Activated T-helper 1 cell treated with anti-CD3 and anti-CD28 coated beads, Interleukin-2, amount 50 U/mL, for 16 hours (primary cell): ENCODE measurements at places on chromosomes 12 and 14.

DNA sequence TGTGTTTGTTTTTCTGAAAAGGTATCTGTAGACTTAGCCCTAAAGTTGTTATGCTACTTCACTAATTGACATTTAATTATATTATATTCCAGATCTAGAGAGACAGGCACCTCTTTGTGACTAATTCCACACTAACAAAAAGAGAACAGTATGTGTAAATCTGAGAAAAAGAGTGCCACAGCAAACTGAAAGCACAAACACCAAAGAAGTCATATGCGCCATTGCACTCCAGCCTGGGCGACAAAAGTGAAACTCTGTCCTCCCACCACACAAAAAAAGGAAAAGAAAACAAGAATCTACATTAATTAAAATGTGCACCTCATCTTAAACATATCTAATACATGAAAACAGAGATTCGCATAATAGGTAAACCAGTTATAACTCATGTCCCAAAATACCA, 4.4 kb upstream of the CSRNP2 start:
- no peak for DNase-seq

- DNase-seq = no peak
Observed at GRCh38 chr12:32270818-32271710, 128.3 kb upstream of the FGD4 start.

DNA sequence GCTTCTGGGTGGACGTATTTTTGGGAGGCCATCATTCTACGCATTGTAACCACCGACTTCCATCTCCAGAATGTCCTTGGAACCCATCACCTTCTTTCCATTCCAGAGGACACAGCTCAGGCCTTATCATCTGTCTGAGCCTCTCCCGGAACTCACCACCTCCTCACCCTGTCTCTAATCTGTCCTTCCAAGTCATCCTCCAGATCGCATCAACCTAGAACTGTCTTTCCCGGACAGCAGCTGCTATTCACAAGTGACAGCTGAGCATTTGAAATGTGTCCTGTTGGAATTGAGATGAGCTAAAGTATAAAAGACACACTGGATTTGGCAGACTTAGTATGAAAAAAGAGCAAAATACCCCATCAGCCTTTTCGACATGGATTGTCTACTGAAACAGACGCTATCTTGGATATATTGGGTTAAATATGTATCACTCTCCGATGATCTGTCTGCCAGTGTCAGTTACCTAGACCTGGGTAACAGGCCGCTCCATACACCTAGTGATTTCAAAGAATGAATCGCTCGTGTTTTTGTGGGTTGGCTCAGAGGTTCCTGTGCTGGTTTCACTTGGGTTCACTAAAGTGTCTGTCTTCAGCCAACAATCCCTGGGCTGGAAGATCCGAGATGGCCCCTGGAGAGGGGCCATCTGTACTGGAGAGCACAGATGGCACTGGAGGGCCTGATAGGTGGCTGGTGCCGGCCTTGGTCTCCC, 104.4 kb upstream of the RFLNA start:
- DNase-seq = no peak

DNA sequence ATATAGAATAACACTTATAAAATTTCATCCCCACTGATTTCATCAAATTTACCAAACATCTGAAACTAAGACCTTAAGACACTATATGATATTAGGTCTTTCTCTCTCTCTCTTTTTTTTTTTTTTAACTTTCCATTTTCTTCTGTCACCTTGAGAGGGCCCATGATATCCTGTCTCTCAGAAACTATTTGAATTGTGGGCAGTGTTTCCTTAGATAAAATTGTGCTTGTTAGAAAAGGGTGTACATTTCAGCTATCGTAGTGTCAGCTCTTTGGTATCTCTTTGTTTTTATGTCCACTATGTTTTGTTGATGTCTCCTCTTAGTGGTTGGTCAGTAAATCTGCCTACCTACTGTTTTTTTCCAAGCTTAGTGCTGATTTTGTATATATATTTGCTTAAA, 23.8 kb downstream of the DNM1L start:
- DNase-seq = no peak

DNA sequence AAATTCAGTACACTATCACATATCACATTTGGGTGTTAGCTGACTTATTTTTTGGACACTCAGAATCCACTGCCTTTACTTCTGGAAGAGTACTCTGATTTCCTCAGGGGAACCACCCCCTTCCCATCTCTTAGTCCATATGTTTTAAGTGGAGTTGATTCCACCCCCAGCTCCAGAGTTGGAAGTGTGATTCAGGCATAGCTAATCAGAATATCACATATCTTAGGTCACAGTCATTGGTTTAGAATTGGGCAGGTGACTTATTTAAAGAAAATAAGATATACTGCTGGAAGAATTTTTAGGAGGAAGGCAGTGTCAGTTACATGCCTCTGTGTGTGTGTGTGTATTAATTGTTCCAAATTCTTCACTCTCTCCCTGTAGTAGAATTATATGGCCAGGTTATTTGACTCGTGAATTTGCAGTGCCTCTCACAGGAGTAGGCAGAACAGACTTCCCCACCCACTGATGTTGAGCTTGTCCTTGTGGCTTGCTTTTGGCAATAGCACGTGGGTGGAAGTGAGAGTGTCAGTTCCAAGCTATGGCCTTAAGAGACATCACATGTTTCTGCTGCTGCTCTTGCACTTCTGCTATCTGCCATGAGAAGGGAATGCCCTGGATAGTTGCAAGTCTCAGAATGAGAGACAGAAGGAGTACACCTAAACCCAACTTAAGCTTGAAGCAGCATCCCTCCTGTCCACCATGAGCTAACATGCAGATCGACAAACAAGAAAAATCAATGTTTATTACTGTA, 6.4 kb upstream of the GAS2L3 start:
- no peak for DNase-seq

- DNase-seq = no peak
Observed at GRCh38 chr12:55017416-55017925, 2.3 kb upstream of the NEUROD4 start.

DNA sequence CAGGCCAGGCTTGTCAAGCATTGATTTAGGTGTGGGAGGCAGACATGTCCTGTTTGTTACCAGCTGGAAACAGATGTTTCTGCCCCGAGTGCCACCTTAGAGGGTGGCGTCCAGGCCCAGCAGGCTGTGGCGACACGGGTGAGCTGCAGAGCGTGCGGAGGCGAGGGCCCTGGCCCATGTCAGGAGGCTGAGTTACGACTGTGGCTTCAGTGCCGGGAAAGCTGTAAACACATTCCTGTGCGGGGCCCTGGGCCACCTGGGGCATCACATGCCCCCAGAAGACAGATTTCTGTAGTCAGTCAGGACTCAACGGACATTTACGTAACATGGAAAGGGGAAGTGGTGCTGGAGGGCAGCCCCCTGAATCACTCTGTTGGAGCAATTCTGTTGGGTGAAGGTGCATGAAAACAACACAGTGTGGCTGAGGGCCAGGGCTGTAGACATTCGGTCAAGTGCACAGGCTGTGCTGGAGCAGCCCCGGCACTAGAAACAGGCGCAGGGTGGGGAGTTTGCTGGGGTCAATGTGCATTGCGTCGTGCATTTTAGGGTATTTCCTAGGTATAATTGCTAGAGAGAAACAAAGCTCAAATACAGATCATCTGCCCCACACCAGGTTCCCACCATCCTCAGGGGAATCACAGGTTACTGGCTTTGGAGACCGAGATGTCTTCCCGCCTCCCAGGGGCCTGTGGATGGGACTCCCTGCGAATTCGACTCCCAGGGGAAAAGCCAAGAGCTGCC, 291.8 kb downstream of the TMEM121 start:
- DNase-seq = no peak

DNA sequence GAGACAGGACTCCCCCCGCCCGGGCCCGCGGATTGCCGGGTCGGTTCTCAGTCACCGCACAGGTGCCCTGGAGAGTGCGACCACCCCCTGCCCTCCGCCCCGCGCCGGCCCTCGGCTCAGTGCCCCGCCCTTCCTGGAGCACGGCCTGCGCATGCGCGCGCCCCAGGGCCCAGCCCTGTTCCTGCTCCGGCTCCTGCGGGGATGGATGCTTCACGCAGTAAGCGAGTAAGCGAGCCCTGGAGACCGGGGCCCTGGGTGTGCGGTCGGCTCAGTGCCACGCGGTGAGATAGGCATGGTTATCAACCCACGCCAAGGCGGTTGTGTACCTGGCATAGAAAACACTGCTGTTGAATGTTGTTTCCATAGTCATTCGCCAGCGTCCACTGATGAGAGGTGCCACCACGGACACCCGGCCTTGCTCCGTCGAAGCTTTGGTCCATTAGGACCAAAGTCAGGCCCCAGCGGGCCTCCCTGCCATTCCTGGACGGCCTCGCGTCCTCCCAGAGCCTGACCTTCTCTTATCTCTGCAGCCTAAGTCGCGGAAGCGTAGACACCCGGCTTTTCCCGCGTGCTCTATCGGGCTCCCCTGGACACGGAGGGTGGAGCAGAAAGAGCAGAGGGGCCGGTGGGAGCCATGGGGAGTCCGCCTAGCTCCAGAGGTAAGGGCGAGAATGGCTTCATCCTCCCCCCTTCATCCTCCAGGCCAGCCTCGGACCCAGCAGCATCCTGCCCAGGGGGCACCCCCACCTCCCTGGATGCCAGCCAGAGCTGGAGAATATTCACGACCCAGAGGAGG, 90.6 kb downstream of the PAPOLA start:
- DNase-seq = peak; percentile 40

GRCh38 chr12:55707841-55708694, at the start of gene ITGA7:
Gene ITGA7 (minus strand): TSS chr12:55707904. CDS start chr12:55707682, 222 bp downstream.
- peak; percentile 47 for DNase-seq

DNA sequence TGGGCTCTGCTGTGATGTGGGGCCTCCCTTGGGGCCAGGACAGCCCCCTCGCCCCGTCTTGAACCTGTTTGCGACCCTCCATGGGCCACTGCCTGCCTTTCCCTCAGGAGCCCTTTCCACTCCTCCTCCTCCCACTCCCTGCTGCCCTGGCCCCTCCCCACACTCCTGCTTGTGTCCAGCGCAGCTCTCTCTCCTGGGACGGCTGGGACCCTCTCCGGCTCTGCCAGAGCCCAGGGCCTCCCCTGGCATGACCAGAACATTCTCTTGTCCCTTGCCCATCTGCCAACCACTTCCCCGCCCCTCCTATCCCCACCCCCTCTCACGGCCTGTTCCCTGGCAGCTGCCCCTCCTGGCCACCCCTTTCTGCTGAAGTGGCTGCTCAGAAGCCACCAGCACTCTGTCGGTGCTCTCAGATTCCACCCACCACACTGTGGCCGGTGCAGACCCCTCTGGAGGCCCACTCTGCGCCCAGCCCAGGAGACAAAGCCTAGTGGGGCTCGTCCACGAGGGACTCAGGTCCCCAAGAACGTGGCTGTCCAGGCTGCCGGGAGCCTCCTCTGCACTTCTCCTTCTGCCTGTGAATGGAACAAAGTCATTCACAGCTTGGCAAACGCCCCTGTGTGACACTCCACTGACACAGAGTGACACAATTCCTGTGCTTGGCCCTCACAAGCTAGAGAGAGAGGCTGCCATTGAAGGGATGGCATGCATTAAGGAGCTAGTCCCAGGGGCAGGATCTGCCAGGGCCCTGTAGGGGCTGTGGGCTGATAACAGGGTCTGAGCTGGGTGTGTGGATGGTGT, 1.4 kb downstream of the ASPG start:
- DNase-seq = no peak

- no peak for DNase-seq
Observed at GRCh38 chr12:117018276-117018675, 80.9 kb downstream of the TESC start.

- DNase-seq = no peak
Observed at GRCh38 chr12:67501362-67501761, 147.2 kb upstream of the DYRK2 start.

DNA sequence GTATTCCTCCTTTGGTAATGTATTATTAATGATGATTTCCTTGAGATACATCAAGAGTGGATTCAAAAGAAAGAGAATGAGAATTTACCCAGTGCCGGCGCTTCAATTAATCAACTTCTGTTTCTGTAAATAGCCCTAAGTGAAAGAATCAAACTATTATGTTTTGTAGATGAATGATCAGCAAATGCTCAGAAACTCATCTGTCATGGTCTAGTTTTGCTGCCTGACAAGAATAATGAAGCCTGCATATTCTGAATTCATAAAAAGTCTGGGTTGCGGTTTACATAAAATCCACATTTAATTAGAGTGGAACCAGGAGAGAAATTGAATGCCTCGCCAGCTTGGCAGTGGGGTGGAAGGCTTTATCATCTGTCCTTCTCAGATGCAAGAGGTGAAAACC, 325.3 kb downstream of the GALC start:
- DNase-seq = no peak

DNA sequence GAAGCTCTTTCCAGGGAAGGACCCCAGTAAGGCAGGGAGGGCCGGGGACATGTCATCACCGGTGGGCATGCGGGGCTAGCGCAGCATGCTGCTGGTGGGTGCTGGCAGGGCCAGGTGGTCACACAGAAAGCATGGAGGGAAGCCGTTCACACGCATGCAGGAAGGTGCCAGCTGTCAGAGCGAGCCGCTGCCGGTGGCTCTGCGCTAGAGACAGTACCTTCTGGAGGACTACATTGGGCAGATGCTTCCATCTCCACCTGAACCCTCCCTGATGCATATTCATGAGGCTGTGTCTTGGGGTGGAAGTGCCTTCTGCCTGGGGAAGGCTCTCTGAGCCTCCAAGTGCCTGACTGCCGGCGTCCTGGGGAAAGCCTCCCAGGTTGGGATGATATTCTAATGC, 203.8 kb downstream of the CALM1 start:
- no peak for DNase-seq

DNA sequence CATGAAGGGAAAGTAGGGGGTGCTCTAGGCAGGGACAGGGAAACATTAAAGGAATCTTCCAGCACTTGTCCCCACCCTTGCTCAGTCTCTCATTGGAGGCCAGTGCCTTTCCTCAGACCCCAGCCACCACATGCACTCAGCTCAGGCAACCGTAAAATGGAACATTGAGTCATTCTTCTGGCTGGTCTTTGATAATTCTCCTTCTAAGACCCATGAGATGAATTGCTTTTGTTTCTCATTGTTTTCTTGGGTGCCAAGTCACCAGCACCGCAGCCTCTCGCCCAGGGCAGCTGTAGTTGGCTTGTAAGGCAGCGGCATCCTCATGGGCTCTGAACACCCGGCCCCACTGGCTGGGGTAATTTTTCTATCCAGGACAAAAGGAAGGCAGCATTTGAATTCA, 108.2 kb downstream of the PHETA1 start:
- DNase-seq = no peak
